Spleen (tissue), 13 donors: ENCODE measurements at places on chromosomes 3 and 15. TPM values are rescaled to one million over a fixed set of nuclear protein-coding genes. Genes with fewer than 3 reads are reported as not detected.

GRCh38 chr3:142225885-142226215, 465 bp upstream of the GK5 start:
- peak; percentile 78 for DNase-seq
- H3K36me3 ChIP-seq, result no peaks in the 10 kb centered on the region
- no peaks in the 10 kb centered on the region for H3K27me3 ChIP-seq
- peak overlapping the region; percentile 87 for H3K27ac ChIP-seq

GRCh38 chr15:55613727-55614126, 25.6 kb upstream of the PYGO1 start:
- H3K27me3 ChIP-seq, result no peaks in the 10 kb centered on the region
- DNase-seq, result no peak
- H3K4me3 ChIP-seq, result no peak overlapping the region
- H3K36me3 ChIP-seq, result no peaks in the 10 kb centered on the region
- H3K27ac ChIP-seq, result no peak overlapping the region

DNA sequence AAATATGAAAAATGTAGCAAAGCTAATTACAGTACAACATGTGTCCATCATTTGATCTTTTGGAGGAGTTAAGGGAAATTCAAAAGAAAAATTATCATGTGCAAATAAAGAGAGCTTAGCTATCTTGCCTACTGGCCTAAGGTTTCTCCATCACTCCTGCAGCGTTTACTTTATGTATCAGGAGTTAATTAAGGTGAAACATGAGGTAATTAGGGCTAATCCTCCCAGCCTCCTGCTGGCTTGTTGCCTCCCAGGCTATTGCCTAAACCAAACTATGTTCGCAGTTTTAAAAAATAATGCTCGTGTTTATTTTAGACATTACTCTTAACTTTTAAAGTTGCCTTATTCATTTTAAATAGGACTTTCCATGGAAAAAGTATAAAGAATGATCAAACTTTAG, 367.5 kb downstream of the ROBO2 start:
- no peaks in the 10 kb centered on the region for H3K36me3 ChIP-seq
- no peaks in the 10 kb centered on the region for H3K27me3 ChIP-seq
- H3K27ac ChIP-seq, result no peak overlapping the region
- H3K4me1 ChIP-seq, result no peaks in the 10 kb centered on the region

- peaks cover 44% of the 10 kb centered on the region for H3K4me1 ChIP-seq
- no peaks in the 10 kb centered on the region for H3K27me3 ChIP-seq
- H3K4me3 ChIP-seq, result no peak overlapping the region
- peak overlapping the region; percentile 79 for H3K27ac ChIP-seq
Measured at GRCh38 chr15:41930221-41930866, 36.5 kb upstream of the SPTBN5 start.

- no peaks in the 10 kb centered on the region for H3K4me1 ChIP-seq
- no peaks in the 10 kb centered on the region for H3K27me3 ChIP-seq
- no peaks in the 10 kb centered on the region for H3K36me3 ChIP-seq
- DNase-seq, result no peak
- no peak overlapping the region for H3K27ac ChIP-seq
- H3K4me3 ChIP-seq, result no peak overlapping the region
Measured at GRCh38 chr3:164049847-164050246, 1028.4 kb downstream of the SI start.

GRCh38 chr3:131912255-131912654, 122.6 kb downstream of the CPNE4 start:
- H3K27ac ChIP-seq, result no peak overlapping the region
- peaks cover 7% of the 10 kb centered on the region for H3K27me3 ChIP-seq
- no peaks in the 10 kb centered on the region for H3K4me1 ChIP-seq
- DNase-seq, result no peak
- no peaks in the 10 kb centered on the region for H3K36me3 ChIP-seq
- H3K4me3 ChIP-seq, result no peak overlapping the region

DNA sequence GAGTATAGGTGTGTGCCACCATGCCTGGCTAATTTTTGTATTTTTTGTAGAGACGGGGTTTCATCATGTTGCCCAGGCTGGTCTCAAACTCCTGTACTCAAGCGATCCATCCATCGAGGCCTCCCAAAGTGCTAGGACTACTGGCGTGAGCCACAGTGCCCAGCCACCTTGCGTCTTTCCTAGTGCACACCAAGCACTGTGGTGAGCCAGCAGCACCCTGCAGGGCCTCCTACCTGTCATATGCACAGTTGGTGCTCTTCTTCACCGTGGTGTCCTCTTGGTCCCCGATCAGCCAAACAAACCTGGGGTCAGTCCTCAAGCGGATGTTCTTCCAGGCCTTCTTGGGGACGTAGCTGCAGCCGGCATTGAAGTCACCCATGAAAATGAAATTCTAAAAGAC, 13.2 kb downstream of the DNASE1L3 start:
- H3K4me1 ChIP-seq, result peaks cover 42% of the 10 kb centered on the region
- peaks cover 15% of the 10 kb centered on the region for H3K36me3 ChIP-seq
- no peaks in the 10 kb centered on the region for H3K27me3 ChIP-seq

- H3K4me3 ChIP-seq, result no peak overlapping the region
- no peaks in the 10 kb centered on the region for H3K27me3 ChIP-seq
- H3K36me3 ChIP-seq, result no peaks in the 10 kb centered on the region
Measured at GRCh38 chr3:195198426-195199346, 72.3 kb downstream of the XXYLT1 start.

GRCh38 chr3:114447950-114448479, 154.2 kb downstream of the TIGIT start:
- no peak overlapping the region for H3K4me3 ChIP-seq
- no peak for DNase-seq
- peaks cover 23% of the 10 kb centered on the region for H3K4me1 ChIP-seq
- no peak overlapping the region for H3K27ac ChIP-seq
- no peaks in the 10 kb centered on the region for H3K36me3 ChIP-seq
- H3K27me3 ChIP-seq, result no peaks in the 10 kb centered on the region

DNA sequence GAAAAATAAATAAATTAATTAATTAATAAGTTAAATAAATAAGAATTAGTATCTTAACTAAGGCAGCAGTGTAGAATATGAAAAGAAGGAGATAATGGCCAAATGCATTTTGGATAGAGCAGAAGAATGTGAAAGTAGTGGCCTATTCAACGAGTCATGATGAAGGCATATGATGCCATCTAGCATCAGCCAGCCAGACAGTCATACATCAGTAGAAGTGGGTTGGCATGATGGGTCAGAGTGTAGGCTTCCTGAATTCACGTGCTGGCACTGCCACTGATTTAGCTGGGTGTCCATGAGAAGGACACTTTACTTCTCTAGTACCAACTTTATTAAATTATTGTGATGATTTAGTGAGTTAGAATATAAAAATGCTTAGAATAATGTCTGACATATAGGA, 256.1 kb upstream of the ARPP21 start:
- no peak overlapping the region for H3K4me3 ChIP-seq
- H3K27me3 ChIP-seq, result no peaks in the 10 kb centered on the region
- H3K4me1 ChIP-seq, result no peaks in the 10 kb centered on the region
- no peak overlapping the region for H3K27ac ChIP-seq
- H3K36me3 ChIP-seq, result no peaks in the 10 kb centered on the region

- peak; percentile 96 for DNase-seq
- H3K4me3 ChIP-seq, result no peak overlapping the region
- no peaks in the 10 kb centered on the region for H3K27me3 ChIP-seq
- peak overlapping the region; percentile 58 for H3K27ac ChIP-seq
Measured at GRCh38 chr3:46538803-46539442, 27.2 kb downstream of the LRRC2 start.

GRCh38 chr3:49012441-49013017, 5.3 kb downstream of the WDR6 start:
- H3K36me3 ChIP-seq, result no peaks in the 10 kb centered on the region
- H3K4me3 ChIP-seq, result no peak overlapping the region
- DNase-seq, result no peak
- H3K27ac ChIP-seq, result no peak overlapping the region
- no peaks in the 10 kb centered on the region for H3K27me3 ChIP-seq

GRCh38 chr3:98073486-98073885, 13.5 kb upstream of the OR5AC2 start:
- no peaks in the 10 kb centered on the region for H3K4me1 ChIP-seq
- no peak overlapping the region for H3K4me3 ChIP-seq
- no peak overlapping the region for H3K27ac ChIP-seq
- no peak for DNase-seq
- no peaks in the 10 kb centered on the region for H3K27me3 ChIP-seq

DNA sequence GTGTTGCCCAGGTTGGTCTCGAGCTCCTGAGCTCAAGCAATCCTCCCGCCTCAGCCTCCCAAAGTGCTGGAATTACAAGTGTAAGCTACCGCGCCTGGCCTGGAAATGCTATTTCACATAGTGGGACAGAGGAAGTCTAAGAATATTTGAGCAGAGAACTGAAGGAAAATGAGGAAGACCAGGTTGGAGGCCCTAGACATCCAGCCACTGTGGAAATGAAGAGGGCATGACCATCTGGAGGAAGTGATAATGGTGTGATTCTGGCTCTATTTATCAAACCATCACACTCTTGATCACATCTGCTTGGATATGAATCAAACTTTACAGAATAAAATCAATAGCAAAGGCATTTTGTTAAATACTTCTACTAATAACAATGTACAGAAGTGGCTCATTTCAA, 65.9 kb upstream of the ARHGEF3 start:
- H3K27ac ChIP-seq, result no peak overlapping the region
- H3K4me3 ChIP-seq, result no peak overlapping the region
- no peak for DNase-seq
- H3K36me3 ChIP-seq, result no peaks in the 10 kb centered on the region
- no peaks in the 10 kb centered on the region for H3K27me3 ChIP-seq

DNA sequence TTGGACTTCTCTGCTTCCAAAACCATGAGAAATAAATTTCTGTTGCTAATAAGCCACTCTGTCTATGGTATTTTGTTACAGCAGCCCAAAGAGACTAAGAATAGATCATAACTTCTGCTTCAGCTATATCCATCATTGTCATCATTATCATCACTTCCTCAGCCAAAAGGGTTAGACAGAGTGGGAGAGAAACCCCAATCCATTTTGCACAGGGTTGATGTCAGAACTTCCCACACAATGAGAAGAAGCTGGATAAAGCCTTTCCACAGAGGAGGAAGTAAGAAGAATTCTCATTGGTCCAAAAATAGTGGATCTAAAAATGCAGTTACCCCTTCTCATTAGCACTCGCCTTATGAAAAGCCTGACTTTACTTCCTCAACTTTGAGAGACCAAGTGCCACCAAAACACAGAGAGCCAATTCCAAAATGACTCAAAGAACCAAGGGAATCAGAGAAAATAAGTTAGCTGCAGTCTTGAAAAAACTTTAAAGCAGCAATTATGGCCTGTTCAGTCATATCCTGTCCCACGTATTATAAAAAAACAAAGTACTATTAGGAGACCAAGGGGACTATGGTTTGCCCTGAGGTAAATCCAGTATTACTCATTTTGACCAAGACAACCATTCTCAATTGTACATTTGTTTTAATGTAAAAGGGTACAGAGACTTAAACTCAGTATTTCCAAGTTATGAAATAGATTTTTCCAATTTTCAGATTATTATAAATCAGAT, 80.2 kb downstream of the WNT5A start:
- H3K27me3 ChIP-seq, result no peaks in the 10 kb centered on the region
- H3K4me1 ChIP-seq, result no peaks in the 10 kb centered on the region
- H3K27ac ChIP-seq, result no peak overlapping the region

GRCh38 chr3:35522450-35522849, 116.9 kb upstream of the ARPP21 start:
- no peak overlapping the region for H3K27ac ChIP-seq
- no peak overlapping the region for H3K4me3 ChIP-seq
- no peaks in the 10 kb centered on the region for H3K36me3 ChIP-seq
- no peaks in the 10 kb centered on the region for H3K4me1 ChIP-seq
- no peak for DNase-seq
- no peaks in the 10 kb centered on the region for H3K27me3 ChIP-seq

DNA sequence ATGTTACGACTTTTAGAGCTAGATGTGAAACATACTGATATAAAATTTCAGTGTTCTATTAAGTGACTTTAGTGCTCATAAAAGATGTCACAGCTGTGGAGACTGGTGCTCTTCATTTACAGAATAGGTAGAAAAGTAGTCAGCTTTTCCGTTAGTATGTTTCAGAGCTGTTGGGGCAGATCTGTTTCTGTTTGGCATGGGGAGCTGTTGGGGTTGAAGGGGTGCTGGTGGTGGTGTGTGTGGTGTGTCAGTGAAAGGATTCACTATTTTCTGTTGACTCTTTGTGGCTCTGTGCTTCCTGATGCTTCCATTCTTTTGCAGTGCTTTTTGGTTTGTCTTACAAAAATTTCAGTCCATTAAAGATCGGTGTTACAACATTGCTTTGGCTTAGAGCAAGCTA, 3.2 kb downstream of the UBE2E2 start:
- H3K27me3 ChIP-seq, result no peaks in the 10 kb centered on the region
- no peak overlapping the region for H3K27ac ChIP-seq
- peaks cover 27% of the 10 kb centered on the region for H3K4me1 ChIP-seq
- H3K4me3 ChIP-seq, result no peak overlapping the region
- no peaks in the 10 kb centered on the region for H3K36me3 ChIP-seq

DNA sequence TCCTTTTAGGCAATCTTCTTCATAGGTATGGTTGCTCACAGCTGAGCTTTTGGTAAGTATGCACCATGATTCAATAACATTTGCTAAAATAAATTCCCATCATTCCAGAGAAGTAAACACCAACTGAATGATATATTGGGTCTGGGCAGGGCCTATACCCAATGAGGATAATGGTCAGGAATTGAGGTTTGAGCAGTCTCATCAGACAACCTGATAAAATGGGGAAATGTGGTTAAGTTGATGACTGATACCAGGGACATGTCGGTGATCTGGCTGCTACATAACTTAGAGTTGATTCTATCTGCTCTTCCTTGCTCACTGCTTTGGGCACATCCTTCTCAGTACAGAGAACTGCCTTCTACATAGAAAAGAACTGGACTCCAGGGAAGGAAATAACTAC, 92.9 kb downstream of the GPR156 start:
- no peak overlapping the region for H3K4me3 ChIP-seq
- no peaks in the 10 kb centered on the region for H3K4me1 ChIP-seq
- no peak for DNase-seq
- no peak overlapping the region for H3K27ac ChIP-seq
- no peaks in the 10 kb centered on the region for H3K27me3 ChIP-seq

HRG gene
- polyA plus RNA-seq, result not detected

ADGRG7 gene
- not detected for polyA plus RNA-seq

TRH gene
- 0.06 TPM for polyA plus RNA-seq

KLHL40 gene
- 0.17 TPM for polyA plus RNA-seq

MB21D2 gene
- 1.1 TPM for polyA plus RNA-seq

RYR3 gene
- polyA plus RNA-seq, result 0.99 TPM

ALDH1A3 gene
- 1.1 TPM for polyA plus RNA-seq

RBMS3 gene
- 8.8 TPM for polyA plus RNA-seq

GLCE gene
- 2.8 TPM for polyA plus RNA-seq

SLC2A2 gene
- polyA plus RNA-seq, result not detected

GOLGA6L2 gene
- polyA plus RNA-seq, result not detected

CPLX3 gene
- polyA plus RNA-seq, result 127 TPM

RASSF1 gene
- polyA plus RNA-seq, result 81.4 TPM
